Activated CD4-positive, alpha-beta T cell treated with anti-CD3 and anti-CD28 coated beads for 24 hours (primary cell): ENCODE measurements at places on chromosomes 12 and 14.

DNA sequence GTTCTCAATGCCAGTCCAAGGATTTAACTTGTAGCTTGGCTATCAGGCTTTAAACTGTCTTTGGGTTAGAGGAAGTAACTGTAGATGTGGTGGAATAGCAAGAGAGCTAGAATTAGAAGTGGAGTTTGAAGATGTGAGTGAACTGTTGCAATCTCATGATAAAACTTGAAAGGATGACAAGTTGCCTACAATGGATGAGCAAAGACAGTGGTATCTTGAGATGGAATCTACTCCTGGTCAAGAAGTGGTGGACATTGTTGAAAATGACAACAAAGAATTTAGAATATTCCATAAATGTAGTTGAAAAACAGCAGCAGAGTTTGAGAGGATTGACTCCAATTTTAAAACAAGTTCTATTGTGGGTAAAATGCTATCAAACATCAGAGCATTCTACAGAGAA lies 199.0 kb downstream of the DUSP6 start:
- no peak for DNase-seq

- DNase-seq, result no peak
Measured at GRCh38 chr12:104571328-104571727, 114.6 kb downstream of the CHST11 start.

- DNase-seq, result no peak
Measured at GRCh38 chr14:97106609-97107008, 309.4 kb downstream of the VRK1 start.

DNA sequence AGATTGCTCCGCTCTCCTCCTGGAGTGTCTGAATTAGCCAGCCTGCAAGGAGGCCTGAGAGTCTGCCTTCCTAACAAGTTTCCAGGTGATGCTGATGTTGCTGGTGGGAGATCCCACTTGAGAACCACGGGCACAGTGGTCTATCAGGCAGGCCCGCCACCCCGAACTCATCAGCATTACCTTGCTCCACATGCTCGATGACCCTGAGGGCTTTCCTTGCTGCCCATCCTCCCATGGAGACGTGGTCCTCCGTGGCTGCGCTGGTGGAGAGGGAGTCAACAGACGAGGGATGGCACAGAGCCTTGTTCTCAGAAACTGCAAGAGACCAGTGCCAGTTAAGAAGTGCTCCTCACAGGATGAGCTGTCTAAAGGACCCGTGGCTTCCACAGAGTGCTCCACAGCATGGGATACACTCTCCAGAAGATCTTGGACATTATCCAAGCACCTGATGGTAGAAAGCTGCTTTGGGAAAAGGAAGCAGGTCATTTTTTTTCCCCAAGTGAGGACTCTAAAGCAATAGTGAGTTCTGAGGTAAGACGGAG lies 18.3 kb downstream of the HAL start:
- DNase-seq, result no peak

- no peak for DNase-seq
Measured at GRCh38 chr12:127570793-127571360, 696.1 kb upstream of the TMEM132C start.

- DNase-seq, result no peak
Measured at GRCh38 chr14:89618330-89618708, 201.3 kb upstream of the FOXN3 start.

DNA sequence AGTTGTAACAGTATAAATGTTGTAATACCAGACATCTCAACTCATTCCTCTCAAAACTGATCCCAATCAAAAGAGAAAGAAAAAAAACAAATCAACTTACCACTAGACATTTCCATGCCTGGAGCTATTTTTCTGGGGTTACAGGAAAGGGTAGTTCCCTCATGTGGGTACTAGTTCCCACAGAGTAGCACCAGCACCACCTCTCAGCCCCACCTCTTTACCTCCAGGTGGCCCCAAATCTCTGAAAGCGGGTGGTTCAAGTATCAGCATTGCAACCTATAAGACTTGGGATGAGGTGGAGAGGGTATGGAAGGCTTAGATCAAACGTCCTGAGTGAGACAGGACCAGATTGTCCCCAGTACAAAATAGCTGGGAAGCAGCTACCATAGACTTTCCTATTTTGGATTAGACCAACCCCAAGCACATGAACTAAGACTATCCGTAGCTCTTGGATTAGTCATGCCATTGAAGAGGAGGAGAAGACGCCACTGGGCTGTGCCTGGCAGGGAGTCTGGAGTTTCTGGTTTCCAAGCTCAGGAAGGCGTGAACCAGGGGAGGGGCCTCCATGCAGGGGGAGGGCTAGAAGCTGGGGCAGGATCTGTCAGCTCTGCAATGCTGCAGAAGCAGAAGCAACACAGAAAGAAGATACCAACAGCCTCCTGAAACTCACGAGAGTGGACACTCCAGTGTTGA lies at the start of gene SLC39A2:
SLC39A2 (plus strand) TSS at position 620 of the 693 bp plus-strand sequence. CDS start 154 bp downstream, outside the sequence.
- DNase-seq, result no peak

GRCh38 chr14:73887694-73888459 lies 1.2 kb downstream of the ZNF410 start:
- no peak for DNase-seq

DNA sequence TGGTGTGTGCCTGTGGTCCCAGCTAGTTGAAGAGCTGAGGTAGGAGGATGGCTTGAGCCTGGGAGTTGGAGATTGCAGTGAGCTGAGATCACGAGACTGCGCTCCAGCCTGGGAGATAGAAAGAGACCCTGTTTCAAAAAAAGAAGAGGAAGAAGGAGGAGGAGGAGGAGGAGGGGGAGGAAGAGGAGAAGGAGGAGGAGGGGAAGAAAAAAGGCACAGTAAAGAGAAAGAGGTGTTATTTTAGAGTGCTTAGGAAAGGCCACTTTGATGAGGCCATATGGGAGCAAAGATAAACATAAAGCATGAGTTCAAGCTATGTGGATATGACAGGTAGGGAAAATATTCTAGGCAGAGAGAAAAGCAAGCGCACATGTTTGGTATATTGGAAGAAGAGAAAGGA lies 154.1 kb upstream of the BTG1 start:
- no peak for DNase-seq

- DNase-seq, result no peak
Measured at GRCh38 chr12:67592228-67593011, 56.1 kb upstream of the DYRK2 start.

GRCh38 chr12:18457362-18457761 lies 196.0 kb downstream of the PIK3C2G start:
- no peak for DNase-seq

DNA sequence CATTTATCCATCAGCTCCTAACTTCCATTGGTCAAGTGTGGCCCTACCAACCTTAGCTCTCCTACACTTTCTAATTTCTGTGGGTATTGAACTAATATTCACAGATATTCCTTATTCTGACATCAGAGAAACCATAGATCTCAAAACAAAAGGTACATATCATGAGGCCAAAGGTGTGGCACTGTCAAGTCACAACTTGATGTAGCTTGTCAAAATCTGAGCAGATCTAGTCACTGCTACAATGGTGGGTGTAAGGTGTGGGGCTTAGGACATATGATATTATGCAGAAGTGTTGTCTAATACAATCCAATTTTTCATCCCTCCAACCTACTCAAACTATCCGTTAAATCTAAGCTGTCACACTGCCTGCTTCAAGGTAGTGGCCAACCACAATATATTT lies 114.0 kb upstream of the FAR2 start:
- DNase-seq, result no peak

DNA sequence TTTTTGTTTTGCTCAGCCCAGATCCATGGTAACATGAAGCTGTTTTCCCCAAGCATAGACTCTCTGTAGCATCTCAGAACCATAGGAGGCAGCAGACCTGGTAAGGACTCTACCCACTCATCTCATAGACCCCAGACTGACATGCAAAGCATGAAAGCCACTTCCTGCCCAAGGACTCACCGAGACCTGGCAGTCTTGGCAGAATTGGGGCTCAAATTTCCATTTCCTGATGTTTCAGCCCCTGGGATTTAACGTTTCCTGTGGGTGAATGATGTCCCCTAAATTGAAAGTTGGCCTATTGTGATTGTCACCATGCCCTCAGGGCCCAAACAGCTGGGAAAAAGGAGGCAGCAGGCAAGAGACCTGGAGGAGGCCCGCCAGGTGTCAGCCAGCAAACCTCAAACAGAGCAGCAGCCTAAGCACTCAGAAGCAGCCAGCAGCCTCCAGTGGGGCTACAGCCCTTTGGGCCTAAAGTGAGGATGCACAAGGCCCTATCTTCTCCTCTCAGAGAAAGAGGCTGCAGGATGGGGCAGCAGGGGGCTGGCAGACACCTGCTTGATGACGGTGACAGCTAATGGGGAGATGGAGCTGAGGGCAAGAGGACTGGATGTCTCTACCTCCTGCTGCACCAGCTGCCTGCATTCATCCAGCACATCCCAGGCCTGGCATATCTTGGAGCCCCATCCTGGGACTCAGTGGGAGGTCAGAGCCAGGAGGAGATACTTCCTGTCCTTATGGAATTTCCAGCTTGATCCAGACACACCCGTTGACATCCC lies 8.5 kb downstream of the KRT85 start:
- no peak for DNase-seq

DNA sequence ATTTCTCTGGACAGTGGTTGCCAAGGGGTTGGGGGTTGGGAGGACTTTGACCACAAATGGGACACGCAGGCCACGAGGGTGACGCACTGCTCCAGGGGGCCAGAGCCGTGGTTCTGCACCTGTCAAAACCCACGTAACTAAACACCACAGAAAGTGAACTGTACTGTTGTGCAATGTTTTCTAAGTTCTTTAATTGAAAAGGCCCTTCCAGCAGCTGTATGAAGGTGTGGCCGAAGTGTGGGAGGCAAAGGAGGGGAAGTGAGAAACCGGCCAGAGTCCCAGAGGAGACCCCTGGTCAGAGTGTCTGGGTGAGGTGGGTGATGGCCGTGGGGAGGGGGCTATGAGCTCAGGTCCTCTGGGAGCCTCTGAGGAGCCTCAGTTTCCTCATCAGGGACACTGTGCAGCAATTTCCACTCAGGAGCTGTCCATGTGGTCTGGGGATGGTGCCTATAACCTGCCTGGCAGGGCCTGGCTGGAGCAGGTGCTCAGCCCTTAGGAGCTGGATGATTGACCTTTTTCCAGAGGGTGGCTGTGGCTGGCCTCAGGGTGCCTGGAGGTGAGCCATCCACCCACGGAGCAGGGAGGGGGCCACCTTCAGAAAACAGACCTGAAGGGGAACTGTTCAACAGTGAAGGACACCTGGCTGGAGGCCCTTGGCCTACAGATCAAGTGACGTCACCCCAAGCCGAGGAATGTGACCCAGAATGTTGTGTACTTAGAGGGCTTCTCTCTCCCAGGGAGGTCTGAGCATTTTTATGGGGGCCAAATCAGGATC lies 9.8 kb upstream of the BDKRB2 start:
- DNase-seq, result no peak

GRCh38 chr14:98208943-98209342 lies 1063.1 kb downstream of the BCL11B start:
- no peak for DNase-seq
